GM04503 (cell line): ENCODE measurements at places on chromosomes 3 and 15.

- no peak for DNase-seq
These were observed 223.8 kb downstream of the NTRK3 start for GRCh38 chr15:88032787-88033186.

DNA sequence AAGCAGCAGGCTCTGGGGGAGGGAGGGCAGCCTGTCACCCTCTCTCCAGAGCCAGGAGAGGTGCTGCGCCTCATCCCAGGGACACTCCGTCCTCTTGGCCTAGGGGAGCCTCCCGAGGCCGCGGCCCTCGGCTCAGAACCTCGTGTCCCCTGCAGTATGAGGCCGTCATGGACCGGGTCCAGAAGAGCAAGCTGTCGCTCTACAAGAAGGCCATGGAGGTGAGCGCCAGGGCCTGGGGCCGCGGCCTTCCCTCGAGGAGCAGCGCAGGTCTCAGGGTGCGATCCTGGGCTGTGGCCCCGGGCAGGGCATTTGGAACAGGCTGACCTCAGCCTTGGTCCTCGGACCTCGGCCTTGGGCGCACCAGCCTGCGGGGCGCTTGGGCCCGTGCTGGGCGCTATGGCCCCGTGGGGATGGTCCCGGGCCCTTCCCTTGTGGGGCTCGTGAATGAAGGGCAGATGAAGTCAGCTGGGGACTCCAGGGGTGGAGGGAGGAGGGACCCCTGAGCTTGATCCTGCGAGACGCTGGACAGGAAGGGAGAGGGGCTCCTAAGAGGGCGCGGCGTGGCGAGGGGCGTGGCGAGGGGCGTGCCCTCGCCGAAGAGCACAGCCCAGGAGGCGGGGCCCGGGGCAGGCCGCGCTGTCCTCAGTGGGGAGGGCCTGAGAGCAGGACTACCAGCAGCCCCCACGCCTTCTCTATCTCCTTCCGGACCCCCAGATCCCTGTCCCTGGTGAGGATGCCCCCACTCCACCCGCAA is 32.9 kb downstream of the PSTPIP1 start:
- DNase-seq = no peak

- no peak for DNase-seq
These were observed 236.0 kb upstream of the GOLIM4 start for GRCh38 chr3:168331756-168332155.

GRCh38 chr3:11601446-11602238 is 42.1 kb downstream of the VGLL4 start:
- no peak for DNase-seq

DNA sequence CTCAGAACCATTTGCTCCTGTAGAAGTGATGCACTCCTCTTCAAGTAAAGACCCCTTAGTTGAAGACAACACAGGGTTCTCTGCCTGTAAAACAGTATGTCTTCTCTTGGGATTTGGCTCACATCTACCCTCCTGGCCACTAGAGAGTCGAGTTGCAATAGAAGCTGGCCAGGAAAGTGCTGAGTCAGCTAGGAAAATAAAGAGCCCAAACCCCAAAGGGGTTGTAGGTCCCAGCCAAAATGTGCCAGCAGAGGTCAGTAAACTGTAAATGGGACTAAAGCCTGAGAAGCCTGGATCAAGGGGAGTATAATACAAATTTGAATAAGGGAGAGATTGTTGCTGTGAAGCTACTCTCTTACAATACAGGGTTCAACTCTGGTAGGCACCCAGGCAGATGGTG is 37.2 kb upstream of the THBS1 start:
- DNase-seq = no peak

DNA sequence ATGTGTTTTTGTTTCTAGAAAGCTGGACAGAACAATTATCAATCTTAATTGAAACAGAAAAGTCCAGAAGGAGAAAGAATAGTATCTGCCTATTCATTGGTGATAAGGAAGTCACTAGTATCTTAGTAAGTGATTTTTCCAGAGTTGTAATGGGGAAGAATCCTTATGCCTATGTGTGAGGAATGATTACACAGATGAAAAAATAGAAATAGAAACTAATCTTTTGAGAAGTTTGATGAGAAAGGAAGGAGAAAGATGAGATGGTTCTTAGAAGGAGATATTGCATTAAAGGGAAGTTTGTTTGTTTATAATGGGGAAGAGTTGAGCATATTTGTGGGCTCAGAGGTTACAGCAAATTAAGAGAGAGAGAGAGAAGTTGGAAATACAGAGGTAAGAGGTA is 42.7 kb upstream of the CBLB start:
- no peak for DNase-seq

DNA sequence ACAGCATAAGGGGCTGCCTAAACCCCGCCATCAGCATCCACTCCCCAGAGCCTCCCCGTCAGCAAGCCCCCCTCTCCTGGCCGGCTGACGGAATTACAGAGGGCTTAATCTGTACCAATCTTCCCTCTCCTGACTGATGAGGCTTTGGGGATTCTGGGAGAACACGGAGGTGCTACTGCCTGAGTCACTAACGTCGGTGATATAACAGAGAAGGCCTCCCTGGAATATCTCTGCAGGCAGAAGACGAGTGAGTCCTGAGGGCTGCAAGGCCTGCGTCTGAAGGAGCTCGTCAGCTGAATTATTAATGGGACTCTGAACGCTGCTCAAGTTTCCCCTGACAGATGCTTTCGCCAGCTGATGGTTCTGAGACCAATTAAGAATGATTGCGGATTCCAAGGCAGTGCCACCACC is 147.7 kb downstream of the XXYLT1 start:
- DNase-seq = no peak

DNA sequence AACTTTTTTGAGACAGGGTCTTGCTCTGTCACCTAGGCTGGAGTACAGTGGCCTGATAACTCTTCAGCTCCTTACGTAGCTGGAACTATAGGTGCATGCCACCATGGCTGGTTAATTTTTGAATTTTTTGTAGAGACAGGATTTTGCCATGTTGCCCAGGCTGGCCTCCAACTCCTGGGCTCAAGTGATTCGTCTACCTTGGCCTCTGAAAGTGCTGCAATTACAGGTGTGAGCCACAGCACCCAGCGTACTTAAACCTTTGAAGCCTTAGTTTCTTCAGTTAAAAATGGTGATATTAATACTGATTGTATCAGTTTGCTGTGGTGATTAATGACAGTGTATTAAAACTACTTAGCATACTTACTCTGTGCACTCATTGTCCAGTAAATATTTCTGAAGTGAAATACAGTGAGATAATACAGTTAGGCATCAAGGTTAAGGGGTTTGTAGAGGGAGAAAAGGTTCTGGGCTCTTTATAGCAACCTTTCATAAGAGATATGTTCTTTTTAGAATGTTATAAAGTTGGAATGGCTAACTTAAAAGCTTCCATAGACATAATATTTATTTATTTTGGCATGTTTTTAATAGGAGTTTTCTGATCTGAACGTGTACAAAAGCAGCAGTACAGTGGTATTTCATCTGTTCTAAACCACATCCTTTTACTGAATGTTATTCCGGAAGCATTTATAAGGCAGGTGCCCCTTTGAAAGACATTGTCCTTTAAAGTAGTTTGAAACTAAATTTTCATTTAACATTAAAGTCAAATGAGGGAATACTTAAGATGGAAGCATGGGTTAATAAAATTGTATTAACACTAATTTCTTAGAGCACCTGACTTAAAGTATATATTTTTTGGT is 23.6 kb downstream of the NCK1 start:
- no peak for DNase-seq

DNA sequence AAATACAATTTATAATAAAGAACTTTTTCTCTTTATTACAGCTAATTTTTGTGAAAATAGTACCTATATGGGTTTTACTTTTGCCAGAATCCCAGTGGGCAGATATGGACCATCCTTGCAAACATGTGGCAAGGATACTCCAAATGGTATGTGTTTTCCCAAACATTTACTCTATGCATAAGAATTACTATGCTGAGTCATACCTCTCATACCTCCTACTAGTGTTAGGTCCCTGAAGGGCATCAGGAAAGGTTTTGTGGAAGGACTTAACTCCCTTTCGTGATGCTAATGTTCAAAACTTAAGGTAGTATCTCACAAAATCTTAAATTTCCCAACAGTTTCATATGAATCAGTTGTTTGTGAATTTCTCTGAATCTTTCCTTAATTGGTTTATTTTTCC is 21.3 kb downstream of the ADGRG7 start:
- no peak for DNase-seq

DNA sequence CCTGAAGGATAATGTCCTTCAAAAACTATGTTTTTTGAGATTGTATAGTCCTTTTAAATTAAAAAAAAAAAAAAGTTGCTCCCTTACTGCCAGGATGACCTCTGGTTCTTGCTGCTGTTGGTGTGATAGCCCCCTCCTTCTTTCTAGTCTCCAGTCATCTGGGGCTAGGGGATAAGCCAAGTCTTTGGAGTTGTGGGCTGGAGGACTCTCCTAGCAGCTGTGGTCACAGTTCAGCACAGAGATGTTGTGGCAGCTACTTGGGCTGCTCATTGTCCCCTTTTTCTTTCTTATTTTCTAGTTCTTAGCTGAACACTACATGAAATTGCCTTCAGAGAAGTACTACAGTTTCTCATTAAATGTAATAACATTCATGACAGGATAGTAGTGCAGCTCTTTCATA is 39.2 kb upstream of the APH1B start:
- DNase-seq = no peak

DNA sequence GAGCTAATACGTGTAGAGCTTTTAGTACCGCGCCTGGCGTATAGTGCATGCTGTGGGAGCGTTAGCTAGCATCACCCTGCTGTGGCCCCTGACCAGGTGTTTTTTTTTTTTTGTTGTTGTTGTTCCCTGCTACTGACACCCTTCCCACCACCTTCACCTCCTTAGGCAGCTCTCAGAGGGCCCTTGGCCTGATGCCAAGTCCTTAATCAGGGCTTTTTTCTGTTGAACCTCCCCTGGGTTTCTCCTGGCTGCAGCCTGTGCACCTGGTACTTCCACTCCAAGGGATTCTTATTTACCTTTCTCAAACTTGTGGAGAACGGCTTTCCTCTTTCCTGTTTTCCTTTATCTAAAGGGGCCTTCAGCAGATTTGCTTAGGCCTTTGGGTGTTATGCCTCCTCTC is 53.3 kb downstream of the SLC7A14 start:
- no peak for DNase-seq

DNA sequence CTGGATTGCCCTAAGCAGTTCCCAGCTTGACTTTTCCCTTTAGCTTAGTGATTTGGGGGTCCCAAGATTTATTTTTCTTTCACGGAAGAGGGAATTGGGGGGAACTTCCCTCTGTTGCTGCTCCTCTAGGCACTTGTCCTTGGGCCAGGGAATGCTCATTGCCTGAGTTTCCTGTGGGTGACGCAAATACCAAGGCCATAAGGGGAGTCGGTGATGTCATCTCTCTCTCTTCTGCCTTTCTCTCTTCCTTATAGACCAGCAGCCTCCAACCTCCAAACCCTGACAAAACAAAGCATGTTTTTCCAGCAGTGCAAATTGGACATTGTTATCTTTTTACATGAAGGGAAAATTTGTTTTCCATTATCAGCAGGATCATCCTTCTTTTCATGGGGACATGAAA is 120.2 kb downstream of the ITPR1 start:
- DNase-seq = no peak

- no peak for DNase-seq
These were observed 13.2 kb downstream of the USP3 start for GRCh38 chr15:63517628-63518027.

DNA sequence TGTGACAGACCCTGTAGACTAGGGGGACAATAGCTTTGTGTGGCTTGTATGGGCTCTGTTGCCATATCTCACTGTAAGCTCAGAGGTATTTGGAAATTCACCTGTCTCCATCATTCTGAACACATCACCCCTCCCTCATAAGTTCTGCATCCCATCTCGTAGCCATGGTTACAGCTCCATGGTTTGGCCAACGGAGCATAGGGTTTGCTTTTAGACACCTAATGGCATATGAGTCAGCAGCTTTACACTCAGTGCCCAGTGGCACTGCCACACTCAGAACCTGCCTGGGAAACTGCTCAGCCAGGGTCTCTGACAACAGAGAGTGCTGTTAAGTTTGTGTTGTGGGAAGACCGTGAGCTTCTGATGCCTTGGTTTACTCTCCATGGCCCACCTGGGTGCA is 67.3 kb downstream of the CCK start:
- no peak for DNase-seq

GRCh38 chr15:78364233-78364632 is 24.1 kb downstream of the CRABP1 start:
- DNase-seq = peak; percentile 9

DNA sequence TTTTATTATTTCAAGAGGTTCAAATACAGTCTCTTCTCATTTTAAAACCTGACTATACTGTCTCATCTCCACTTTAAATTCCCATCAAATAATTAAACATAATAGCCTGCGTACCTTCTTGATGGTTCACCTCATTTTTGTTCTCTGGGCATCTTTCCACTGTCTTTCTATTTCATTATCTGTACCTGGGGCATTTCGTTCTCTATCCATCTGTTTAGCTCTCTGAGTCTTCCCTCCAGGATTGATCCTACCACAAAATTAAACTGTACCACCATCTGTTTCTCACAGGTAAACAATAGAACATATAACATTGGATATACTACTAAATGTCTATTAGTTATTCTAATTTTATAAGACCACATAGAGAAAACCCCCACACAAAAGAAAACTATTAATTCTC is 1331.4 kb downstream of the NSUN3 start:
- no peak for DNase-seq

DNA sequence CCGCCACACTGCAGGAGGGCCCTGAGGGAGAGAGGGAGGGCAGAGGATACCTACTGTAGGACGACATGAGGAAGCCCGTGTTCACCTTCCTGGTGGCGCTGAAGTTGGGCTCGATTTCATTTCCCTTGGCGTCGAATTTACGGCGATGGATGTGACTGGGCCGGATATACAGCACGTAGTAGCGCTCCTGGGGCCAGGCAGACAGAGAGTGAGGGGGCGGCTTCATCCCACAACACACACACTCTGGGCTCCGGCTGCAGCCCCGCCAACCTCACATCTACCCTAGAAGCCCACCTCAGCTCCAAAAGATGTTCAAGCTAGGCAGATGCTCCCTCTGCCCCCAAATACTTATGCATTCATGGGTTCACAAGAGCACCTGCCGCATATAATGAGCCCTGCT is 4.5 kb downstream of the ARPIN start:
- no peak for DNase-seq

DNA sequence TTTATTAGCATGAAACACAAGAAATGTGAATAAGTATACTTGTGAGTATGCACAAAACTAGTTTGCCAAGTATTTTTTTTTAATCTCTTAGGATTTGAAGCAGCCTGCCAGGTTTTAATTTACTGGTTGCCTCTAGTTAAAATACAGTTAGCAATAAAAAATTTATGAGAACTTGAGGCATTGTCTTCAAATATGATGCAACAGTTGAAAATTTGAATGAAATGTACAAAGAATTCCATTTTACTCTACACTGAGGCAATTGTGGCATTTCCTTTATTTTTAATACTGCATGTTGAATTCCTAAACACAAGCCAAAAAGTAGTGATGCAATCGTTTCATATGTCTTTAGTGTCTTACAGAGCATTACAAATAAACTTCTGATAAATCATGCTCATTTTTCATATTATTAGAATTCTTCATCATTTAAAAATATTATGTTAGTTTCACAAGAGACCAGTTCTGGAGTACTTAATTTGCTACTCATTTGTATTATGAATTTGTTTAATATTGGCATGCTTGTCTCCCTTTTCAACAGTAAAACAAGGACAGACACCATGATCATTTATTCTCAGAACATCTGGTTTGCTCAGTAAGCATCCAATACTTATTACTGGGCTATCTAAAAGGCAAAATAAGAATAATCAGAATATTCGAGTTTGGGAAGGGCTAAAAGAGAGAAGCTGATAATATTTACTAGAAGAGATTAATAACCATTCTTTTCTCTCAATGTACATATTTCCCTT is 124.8 kb upstream of the PTX3 start:
- DNase-seq = peak; percentile 94
